AG08395 (cell line): ENCODE measurements at places on chromosomes 16 and 17.
A peak's percentile ranks its signal among the peaks of the same experiment; 100 is the strongest.

DNA sequence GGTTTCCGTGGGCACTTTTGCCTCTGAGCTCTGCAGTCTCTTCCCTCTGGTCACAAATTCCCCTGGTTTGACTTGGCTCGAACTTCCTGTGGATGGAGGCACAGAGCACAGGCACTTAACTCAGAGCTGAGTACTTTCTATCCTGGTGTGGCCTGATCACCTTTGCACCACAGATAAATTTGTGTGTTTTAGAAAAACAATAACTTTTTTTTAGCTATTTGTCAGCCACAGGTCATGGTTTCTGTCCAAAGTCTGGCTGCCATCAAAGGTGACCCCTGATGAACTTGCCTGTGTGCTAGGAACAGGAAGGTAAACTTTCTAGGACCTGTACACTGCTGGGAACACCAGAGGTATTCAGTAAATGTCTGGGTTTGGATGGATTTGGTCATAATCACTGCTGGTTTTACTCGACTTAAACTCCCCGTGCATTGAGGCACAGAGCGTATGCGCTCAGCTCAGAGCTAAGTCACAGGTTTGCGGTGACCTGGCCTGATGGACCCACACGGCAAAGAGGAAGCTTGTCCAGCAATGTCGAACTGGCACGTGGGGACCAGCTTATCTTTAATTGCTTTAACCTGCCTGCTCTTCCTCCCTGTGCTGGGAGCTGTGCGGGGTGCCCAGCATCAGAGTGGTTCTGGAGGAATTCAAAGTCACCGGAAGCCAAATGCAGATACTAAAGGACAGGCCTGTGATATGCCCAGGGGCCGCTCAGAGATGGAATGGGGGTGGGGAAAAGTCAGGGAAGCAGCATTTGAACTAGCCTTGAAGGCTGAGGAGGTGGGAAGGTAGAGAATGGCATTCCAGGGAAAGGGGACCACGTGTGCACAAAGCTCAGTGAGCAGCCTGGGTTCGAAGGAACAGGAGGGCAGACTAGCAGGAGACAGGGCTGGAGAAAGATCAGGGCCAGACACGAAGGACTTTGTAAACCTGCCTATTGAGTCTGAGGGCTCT, 12.9 kb downstream of the SLC13A5 start:
- no peak for DNase-seq

- no peak for DNase-seq
Measured at GRCh38 chr17:63001689-63002394, 35.8 kb downstream of the TANC2 start.

- no peak for DNase-seq
Measured at GRCh38 chr17:35730400-35731005, 936 bp upstream of the RASL10B start.

DNA sequence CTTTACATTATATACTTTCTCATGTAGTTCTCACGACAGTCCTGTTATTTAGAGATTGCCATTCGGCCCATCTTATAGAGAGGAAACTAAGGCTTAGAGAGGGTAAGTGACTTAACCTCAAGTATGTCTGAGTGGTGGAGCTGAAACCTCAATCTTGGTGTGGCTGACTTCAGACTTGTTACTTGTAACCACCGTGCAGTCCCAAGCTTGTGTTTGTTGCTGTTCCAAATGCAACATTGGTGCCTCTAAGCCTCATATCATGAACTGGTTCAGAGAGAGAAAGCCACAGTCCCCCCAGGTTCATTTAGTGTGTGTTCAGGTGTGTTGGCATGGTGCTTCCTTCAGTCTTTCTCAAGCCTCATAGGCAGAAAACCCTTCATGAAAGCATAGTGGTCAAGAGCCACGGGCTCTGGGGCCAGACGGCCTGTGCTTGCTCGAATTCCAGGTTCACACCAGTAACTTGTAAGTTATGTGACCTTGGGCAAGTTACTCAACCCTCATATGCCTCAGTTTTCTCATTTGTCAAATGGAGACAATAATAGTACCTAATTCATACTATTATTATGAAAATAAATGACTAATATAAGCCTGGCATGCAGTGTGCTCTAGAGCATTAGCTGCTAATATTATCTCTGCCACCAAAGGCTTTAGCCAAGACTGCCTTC, 39.9 kb downstream of the CDH1 start:
- no peak for DNase-seq

DNA sequence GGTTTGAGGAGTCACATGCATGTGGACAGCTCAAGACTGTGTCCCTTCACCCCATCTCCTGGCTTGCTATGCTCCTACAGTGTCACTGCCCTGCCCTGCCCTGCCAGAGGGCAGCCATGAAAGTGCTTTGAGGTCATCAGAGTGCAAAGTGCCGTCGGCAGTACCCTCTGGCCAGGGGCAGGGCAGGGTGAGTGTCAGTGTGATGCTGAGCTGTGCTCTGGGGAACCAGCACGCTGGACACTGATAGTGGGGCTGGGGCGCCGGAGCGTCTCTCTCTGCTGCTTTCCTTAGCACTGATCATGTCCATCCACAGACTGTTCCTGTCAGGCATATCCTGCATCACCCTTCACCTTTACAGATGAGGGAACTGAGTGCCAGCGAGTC, 1.6 kb upstream of the SPATA32 start:
- no peak for DNase-seq

DNA sequence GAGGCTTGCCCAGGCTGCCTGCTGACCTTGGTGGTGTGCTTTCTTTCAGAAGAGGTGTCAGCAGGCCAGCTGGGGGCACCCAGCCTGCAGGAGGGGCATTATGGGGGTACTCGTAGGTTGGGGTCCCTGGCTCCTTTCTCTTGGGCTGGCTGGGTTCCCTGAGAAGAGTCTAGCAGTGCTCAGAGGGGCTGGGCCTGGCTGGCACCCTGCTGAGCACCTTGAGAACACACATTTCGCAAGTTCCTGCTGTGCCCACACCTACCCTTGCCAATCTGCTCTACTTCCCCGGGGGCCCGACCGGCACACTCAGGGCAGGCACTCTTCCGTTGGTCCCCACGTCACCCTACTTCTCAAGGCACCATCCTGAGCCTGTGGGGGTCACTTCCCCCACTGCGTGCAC, 5.1 kb downstream of the CEMP1 start:
- no peak for DNase-seq

DNA sequence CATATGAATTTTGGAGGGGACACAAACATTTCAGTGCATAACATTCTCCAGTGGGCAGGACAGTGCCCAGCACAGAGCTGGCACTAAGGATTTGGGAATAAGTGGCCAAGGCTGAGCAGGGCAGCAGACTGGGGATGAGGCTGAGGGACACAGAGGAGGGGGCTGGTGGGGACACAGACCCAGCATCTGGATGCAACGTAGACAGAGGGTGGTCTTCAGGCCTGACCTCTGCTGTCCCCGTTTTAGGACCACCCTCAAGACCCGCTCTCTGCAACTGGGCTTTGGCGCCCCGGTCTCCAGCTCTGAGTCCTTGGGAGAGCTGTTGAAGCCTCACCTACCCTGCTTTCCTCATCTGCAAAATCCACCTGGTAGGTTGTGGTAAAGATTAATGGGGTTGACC, 3.3 kb upstream of the PRSS33 start:
- DNase-seq = no peak

DNA sequence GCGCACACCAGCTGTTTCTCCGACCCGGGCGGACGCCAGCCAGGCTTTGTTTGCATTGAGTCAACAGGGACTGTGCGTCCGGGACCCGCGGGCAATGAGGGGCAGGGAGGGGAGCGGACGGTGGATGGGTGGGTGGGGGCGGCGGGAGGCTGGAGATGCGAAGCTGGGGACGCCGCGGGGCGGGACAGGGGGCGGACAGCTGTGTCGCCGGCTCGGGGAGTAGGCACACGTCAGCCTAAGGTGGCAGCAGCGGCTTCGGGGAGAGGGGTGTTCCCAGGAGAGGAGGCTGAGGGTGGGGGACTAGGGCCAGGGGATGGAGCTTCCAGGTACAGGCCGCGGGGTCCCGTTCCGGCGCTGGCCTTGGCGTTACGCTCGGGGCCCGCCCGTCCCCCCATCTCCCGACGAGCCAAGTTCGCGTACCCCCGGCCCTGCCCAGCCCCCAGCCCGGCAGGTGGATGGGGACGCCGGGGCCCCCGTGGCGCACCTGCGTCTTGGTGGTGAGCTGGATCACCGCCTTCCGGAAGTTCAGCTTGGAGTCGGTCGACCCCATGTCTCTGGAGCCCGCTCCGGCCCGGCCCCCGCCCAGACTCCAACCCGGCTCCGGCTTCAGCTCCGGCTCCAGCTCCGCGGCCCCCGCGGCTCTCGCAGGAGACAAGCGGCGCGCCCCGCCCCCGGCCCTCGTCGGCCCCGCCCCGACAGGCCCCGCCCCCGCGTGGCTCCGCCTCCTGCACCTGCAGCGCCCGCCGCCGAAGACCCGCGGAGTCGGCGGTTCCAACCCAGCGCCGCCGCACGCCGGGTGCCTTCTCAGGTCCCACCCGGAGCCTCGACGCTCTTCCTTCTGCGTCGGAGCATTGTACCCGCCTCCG, at the start of gene HID1:
HID1 (minus strand) TSS at position 653 of the 866 bp plus-strand sequence; CDS start at position 550, 103 bp downstream.
- no peak for DNase-seq

DNA sequence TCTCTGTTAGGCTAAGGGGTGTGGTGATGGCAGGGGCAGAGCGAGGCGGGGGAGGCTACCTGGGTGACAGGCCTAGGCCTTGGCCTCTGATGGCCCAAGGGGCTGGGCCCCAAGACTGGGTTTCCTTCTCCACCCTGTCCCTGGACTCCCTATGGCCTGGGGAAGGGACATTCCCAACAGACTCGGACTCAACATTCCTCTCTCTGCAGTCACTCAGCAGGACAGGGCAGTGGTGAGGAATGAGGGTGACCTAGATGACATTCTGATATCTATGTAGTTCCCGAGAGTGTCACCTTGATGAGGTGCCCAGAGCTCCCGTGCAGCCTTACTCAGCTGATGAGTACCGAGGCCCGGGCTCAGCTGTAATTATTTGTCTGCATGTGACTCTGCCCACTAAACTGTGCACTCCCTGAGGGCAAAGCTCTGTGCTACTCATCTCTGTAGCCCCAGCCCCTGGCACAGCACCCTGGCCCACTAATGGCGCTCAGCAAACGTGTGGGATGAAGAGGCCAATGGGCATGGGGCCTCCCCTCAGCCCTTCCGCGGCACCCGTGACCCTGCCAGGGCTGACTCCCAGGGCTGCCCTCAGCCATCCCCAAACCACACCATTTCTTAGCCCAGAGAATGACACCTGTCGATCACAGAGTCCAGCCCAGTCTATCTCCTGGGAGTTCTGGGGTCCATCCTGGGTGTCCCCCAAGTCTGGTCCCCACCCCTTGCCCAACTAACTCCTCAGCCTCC, 2.2 kb downstream of the PLCD3 start:
- DNase-seq = no peak

DNA sequence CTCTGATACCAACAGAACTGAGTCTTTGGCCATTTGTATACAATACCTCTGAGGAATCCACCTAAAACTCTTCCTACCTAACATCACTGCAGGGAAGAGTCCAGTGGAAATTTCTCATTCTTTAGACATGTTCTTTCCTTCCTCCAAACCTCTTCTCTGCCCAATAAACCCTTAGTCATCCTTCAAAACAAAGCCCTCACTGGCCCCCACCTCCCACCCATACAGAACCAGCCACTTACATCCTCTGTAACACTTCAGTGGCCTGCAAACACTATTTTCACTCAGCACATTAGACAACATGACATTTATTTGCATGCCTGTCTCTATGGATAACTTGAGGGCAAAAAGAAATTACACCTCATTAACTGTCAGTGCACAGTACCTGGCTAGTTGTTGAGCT, 200.3 kb upstream of the NOG start:
- DNase-seq = no peak

DNA sequence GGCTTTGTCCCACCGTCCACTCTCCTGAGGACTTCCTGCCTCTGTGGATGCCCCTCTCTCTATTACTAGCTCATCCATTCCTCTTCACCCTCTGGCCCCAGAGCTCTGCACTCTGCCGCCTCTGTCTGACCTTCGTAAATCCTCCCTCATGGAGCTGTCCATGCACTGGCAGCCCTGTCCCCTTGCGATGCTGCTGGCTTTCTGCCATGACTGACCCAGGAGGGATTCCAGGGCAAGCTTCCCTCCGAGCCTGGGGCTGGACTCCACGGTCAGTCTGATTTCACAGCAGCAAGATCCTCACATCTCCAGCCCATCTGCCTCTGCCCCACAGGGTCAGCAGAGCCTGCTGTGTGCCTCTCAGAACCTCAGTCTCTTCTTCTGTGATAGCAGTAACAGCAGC, 4.7 kb downstream of the CBFA2T3 start:
- no peak for DNase-seq

DNA sequence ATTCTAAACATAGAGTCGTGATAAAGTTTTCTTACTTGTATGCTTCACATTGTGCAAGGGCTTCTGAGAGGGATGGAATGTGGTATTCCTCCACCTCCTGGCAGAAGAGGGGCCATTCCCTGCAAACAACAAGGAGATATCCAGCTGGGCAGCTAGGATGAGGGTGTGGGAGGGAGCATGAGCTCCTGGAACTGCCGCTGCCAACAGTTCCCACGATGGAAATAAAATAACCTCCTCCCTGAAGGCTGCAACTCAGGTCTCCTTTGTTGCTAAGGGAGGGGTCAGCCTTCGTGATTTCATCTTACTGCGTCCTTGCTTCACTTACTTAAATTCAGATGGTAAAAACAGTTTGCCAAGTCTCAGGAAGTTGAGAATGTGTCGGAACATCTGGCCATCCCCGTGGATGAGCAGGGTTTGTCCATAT, 15.6 kb downstream of the PLEKHG4 start:
- DNase-seq = peak; percentile 70

GRCh38 chr16:2365397-2366294, 25.1 kb upstream of the ABCA3 start:
- DNase-seq = peak; percentile 79

- DNase-seq = no peak
Measured at GRCh38 chr17:40541060-40541872, 24.0 kb downstream of the CCR7 start.
